ENCODE measurements at places on chromosomes 4 and X. TPM values are rescaled to one million over a fixed set of nuclear protein-coding genes. Genes with fewer than 3 reads are reported as not detected.

DNA sequence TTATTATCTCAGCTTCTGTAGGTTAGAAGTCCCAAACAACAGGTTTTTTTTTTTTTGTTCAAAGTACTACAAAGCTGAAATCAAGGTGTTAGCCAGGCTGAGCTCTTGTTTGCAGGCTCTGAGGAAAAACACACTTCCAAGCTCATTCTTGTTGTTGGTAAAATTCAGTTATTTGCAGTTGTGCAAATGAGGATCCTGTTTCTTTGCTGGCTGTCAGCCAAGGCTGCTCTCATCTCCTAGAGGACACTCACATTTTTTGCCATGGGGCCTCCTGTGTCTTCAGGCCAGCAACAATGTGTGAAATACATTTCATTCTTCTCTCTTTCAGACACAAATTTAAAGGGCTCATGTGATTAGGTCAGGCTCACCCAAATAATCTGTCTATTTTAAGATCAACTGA, 60.3 kb upstream of the HSD17B10 start:
- peaks cover 2% of the 10 kb centered on the region for H3K27me3 ChIP-seq
- DNase-seq = no peak
- H3K4me1 ChIP-seq = no peaks in the 10 kb centered on the region

The JCHAIN gene
- total RNA-seq = 2.1 TPM

- no peak overlapping the region for H3K4me3 ChIP-seq
- no peaks in the 10 kb centered on the region for H3K4me1 ChIP-seq
- no peaks in the 10 kb centered on the region for H3K36me3 ChIP-seq
- no peak overlapping the region for H3K27ac ChIP-seq
- no peak for DNase-seq
Observed at GRCh38 chr4:48081196-48081595, 52.9 kb downstream of the TXK start.

- H3K27ac ChIP-seq = no peak overlapping the region
- H3K4me1 ChIP-seq = no peaks in the 10 kb centered on the region
- H3K36me3 ChIP-seq = no peaks in the 10 kb centered on the region
- DNase-seq = no peak
Observed at GRCh38 chr4:71009086-71009485, 15.6 kb downstream of the DCK start.

All from liver (tissue), 10 donors.